Liver (tissue), 10 donors: ENCODE measurements at places on chromosomes 1 and 21.

DNA sequence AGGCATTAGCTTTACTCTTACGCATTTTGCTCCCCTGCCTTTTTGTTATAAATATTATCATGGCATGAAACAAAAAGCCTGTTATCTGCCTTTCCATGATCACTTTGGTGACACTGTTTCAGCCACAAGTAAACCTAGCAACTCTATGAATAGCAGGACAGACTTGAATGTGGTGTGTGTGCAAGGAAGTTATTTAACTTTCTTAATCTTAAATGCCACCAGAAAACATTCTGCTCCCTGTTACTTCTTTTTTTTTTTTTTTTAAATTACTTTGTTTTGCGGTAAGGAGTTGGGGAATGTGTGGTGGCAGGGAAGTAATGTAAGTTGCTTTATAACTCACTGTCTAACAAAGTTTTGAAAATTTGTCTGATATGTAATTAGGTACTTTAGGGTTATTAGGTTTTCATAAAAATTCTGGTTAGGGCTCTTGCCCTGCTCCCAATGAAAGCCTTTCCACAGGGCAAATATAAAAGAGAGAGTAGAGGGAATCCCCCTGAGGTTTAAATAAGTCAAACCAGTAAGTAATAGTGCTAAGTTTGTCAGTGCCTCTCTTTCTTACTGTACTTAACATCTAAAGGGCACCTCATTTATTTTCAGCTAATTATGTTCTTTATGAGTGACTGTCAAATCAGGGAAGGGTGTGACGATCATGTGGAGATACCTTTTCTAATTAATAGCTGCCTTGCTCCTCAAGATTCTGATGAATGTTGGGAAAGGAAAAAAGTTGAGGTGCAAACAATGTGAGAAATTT lies 39.5 kb downstream of the RASAL2 start:
- DNase-seq = no peak

DNA sequence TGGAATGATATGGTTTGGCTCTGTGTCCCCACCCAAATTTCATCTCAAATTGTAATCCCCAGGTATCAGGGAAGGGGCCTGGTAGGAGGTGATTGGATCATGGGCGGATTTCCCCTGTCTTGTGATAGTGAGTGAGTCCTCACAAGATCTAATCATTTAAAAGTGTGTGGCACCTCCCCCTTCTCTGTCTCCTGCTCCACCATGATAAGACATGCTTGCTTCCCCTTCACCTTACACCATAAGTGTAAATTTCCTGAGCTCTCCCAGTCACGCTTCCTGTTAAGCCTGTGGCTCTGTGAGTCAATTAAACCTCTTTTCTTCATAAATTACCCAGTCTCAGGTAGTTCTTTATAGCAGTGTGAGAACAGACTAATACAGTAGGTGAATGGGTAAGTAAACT lies 109.3 kb downstream of the DMRTB1 start:
- no peak for DNase-seq

DNA sequence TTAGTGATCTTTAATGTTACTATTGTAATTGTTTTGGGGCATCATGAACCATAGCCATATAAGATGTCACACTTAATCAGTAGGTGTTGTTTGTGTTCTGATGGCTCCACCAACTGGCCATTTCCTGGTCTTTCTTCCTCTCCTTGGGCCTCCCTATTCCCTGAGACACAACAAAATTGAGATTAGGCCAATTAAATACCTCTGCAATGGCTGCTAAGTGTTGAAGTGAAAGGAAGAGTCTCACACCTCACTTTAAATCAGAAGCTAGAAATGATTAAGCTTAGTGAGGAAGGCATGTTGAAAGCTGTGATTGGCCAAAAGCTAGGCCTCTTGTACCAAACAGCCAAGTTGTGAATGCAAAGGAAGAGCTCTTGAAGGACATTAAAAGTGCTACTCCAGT lies 30.7 kb downstream of the PPP2R5A start:
- DNase-seq = no peak

GRCh38 chr1:57384901-57385300 lies 39.0 kb downstream of the DAB1 start:
- no peak for DNase-seq

- no peak for DNase-seq
Observed at GRCh38 chr1:237672748-237673147, 218.0 kb downstream of the ZP4 start.
